Stimulated activated CD4-positive, alpha-beta T cell treated with anti-CD3 and anti-CD28 coated beads, Interleukin-12 subunit alpha, Interleukin-12 subunit beta, amount 100 ng/mL, for 24 hours (primary cell): ENCODE measurements at places on chromosomes 1 and 21.

- no peak for DNase-seq
Observed at GRCh38 chr21:22575165-22575584, 1577.0 kb downstream of the NCAM2 start.

GRCh38 chr1:214453109-214453722, 98.2 kb downstream of the PTPN14 start:
- no peak for DNase-seq

DNA sequence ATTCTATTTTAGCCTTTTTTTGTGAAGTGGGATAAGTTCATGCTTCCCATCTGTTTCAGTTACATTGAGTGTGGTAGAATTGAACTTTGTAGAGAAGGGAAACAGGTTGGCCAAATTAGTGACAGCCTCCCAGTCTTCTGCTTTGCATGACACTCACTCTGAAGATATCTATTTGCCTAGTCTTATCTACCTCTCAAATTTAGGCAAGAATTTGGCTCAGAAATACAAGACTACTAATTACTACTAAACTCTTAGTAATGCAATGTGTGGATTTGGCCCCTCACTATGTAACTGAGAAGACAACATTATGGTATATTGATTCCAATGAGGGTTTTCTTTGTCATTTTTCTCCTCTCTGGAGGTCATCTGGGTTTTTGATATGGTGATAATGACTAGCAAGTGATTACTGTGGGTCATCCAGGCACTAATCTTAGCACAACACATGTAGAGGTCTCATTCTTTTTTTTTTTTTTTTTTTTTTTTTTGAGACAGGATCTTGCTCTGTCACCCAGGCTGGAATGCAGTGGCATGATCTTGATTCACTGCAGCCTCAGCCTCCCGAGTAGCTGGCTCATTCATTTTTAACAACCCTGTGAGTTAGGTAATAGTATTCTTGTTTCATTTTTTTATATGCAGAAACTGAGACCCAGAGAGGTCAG, 6.3 kb downstream of the FAM20B start:
- DNase-seq, result no peak

GRCh38 chr21:43298546-43299440, 128.1 kb downstream of the SIK1 start:
- DNase-seq, result no peak

DNA sequence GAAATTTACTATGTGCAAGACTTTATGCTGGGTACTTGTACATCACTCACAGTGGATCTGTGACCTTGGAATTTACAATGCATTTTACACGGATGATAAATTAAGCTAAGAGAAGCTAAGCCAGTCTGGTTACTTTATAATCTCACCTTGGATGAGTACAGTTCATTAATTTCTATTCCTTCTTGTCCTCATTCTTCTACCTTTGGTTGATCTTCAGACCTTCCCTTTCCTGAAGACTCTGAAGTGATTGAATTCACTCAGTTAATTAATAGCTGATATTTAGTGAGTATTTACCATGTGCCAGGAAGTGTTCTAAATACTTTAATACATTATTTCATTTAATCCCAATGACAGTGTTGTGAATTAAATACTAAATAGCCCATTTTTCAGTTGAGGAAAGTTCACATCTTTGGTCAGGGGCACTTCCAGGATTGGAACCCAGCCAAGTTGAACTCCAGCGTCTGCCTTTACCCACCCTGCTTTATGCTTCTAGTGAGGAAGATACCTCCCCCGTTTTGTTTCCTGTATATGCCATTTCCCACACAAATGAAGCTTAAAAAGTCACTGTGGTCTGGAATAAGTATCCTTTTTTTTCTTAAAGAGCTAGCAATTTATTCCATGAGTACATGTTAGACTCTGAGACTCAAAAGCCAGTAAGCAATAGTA, 146.6 kb downstream of the TLR5 start:
- DNase-seq, result no peak

DNA sequence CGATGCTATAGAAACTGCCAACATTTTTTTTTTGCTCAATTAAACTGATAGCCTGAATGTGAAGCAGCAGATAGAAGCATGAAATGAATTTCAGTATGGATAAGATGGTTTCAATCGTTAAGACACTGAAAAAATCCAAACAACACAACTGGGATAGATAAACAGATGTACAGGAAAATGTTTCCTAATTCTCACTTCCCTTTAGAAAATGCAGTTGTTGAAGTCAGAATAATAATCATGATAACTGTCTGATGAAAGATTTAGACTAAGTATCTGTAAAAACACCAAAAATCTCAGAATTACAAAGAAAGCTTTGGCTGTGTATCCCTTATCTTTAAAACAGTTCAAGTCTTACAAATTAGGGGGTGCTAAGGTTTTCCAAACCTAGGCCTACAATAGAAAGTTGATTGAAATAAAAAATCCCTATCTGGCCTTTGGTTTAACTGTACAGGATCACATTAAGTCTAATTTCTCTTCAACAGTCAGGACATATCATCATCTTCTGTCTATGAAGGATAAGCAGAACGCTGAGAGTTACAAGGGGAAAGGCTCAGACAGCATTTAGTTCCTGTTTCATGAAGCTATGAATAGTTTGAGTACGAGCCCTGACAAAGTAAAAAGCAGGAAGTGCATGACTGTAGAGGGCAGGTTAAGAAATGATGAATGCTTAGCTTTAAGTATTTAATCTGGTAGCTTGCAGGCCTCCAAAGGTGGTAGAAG, 203.2 kb downstream of the APP start:
- no peak for DNase-seq

DNA sequence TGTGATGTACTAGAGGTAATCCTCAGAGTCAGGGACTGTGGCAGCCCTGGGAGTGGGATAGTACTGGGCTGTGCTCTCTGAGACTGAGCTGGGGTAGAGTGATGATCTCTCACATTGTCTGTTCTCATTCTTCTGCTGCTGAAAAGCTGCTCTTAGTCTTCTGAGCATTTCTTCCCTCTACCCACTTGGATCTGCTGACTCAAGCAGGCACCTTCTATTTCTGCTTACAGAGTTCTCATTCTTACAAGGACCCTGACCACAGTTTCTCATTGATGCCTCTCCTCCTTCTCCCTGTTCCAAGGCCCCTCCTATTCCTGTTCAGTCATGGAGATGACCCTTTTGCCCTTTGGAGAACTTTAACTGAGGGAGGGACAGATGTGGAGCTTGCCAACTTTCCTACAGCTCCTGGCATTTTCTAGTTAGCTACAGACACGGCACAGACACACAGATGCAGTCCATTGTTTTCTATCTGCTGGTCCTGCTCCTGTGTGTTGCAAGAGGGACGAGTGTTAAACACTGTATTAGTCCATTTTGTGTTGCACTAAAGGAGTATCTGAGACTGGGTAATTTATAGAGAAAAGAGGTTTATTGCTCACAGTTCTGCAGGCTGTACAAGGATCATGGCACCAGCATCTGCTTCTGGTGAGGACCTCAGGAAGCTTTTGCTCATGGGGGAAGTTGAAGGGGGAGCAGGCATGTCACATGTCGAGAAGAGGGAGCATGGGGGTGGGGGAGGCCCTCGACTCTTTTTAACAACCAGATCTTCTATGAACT, 12.3 kb downstream of the MAPKAPK2 start:
- no peak for DNase-seq

DNA sequence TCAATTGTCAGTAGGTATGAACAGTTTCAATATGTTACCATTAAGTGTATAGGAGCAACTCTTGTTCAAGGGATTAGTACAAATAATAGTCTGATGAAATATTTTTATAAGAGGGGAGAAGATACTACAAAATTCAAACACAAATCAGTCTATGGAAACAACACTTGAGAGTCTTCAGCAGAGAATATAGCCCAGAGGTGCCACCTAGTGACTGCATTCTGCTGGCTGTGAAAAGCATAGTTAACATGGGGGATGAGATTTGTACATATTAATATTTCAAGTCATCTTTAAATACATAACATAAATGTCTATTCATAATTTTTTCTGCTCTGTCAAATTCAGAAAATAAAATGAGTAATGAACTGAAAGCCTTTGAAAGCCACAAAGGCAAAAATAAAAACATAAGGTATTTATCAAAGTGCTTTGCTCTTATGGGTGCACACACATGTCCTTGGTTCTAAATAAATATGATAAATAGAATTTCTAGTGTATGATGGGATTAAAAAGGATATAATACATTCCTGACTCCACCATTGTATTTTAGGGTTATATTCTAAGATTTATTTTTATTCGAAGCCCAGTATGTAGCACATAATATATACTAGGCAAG, 440.9 kb upstream of the ZRANB2 start:
- no peak for DNase-seq

GRCh38 chr1:248820041-248820585, 5.6 kb downstream of the SH3BP5L start:
- no peak for DNase-seq

DNA sequence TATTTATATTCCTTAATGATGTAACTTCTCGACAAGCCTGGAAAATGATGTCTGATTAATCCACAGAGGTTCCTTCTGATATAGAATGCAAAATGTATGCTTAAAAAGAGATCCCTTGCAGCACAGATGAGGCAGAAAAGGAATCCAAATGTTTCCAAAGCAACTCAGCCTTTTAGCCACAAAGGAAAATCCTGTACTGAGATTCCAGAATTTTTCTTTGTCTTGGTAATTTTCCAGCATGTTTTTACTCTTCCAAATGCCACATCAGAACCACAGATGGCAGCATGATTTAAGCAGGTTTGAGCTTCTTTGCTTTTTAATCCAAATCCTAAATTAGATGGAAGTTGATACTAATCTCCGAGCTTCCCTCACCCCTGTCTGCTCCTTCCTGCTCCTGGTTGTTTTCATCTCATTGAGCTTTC, 176.4 kb upstream of the PALMD start:
- no peak for DNase-seq

DNA sequence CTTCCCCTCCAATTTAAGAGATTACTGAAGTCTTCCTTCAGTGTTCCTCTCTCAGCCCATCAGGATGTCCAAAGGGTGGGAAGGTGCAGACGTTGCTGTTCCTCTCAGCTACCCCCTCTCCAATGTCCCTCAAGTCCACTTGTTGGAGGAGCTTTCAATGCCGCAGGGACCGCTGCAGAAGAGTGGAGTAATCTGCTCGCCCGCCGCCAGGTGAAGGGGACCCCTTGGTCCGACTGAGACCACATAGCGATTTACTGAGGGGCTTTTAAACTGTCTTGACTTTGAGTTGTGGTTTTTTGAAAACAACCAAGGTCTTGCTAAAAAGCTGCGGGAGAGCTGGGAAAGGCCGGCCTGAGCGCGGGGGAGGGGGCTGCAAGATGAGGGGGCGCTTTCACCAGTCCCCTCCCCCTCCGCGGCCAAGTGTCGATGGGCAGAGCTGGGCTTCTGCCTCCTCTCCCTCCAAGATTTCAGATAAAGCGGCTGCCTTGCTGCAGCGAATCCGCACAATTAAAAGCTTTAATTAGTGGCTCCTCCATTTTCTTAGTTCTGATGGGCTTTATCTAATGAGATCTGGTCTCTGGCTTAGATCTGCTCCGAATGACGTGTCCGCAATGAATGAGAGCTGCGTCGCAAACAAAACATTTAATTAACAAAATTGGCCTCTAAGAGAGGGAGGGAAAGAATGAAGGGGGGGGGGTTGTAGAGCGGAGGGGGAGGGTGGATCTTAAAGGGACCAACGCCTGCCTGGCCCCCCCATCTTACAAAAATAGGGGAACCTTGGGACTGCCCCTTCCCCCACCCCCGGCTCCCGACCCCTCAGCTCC, 5.9 kb downstream of the LMO4 start:
- no peak for DNase-seq

DNA sequence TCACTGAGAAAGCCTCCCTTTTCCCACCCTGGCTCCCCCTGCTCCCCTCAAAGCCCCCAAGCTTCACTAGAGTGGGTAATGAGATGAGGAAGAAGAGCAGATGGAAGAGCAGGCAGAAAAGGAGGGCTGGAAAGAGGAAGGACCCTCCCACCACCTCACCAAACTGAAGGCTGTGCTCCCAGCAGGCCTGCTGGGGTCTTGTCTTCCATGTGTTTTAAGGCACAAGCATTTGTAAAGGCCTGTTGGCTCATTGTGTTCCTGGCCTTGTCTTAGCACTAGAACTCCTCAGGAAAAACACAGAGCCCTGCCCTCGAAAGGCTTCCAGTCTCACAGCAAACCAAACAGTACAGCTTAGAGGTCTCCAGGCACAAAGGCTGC, 51.5 kb downstream of the TOMM20 start:
- no peak for DNase-seq

DNA sequence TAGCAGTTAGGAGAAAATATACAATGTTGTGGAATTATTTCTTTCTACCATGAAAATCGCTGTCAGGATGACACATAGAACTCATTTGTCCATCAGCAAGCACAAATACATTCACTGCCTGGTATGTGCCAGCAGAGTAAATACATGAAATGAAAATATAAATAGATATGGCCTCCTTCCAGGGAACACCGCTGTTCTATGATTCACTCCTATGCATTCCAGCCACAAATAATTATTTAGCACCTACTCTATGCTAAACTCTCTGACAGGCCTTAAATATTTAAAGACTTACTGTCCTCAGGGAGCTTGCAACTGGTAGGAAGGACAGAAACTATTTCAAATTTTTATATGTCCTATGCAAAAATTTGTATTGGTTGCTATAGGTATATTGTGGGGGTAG, 975.0 kb upstream of the NCAM2 start:
- DNase-seq, result no peak

DNA sequence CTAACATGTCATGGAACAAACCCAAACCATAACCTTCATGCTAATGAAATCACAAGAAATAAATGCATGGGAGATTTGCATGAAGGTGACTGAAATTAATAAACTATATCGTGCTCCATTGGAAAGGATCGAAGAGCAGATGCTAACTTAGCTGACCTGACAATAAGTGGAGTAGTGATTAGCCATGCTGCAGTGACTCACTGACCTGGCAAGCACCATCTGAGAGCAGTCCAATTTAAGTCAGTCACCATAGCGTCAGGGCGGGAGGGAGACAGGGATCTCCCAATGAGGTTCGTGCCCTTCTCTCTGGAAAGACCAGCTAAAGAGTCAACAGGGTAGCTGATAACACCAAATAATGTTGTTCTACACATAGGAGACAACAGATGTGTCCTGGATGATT, 21.5 kb downstream of the OLIG2 start:
- DNase-seq, result no peak

- DNase-seq, result peak; percentile 6
Observed at GRCh38 chr1:110746644-110747259, 72.0 kb upstream of the KCNA3 start.

DNA sequence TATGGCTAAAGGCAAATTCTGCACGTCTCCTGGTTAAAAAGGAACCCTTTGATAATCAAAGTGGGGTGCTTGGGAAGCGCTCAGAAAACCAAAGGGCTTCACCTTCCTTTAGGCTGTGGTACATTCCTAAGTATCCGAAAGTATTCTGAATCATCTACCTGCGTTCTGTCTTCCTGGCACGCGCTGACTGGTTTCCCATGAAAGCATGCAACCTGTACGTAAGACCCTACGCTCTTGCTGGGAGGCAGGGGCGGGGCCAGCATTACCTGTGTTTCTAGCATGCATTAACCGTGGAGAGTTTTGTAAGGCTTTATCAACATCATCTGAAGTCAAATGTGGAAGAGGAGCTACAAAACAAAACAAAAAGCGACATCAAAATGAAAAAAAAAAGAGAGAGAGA, 96.0 kb downstream of the ERG start:
- DNase-seq, result no peak

DNA sequence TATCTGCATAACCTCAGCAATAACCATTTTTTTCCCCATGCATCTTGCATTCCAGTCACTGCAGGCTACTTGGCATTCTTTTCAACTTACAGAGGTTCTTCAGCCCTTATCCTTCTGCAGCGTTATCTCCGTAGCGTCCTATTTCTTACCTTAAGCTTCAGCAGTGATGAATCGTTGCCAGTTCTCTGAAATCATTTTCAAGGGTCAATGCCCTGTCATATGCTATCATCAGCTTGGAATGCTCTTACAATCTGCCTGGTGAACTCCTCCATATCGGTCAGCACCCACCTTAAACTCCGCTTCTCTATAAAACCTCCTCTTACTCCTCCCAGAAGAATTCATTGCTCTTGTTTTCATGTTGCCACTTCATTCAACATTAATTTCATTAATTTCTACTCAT, 105.1 kb upstream of the DPH5 start:
- no peak for DNase-seq
